C1 segment of cervical spinal cord (tissue), 14 donors: ENCODE measurements at places on chromosomes 12 and 14.

DNA sequence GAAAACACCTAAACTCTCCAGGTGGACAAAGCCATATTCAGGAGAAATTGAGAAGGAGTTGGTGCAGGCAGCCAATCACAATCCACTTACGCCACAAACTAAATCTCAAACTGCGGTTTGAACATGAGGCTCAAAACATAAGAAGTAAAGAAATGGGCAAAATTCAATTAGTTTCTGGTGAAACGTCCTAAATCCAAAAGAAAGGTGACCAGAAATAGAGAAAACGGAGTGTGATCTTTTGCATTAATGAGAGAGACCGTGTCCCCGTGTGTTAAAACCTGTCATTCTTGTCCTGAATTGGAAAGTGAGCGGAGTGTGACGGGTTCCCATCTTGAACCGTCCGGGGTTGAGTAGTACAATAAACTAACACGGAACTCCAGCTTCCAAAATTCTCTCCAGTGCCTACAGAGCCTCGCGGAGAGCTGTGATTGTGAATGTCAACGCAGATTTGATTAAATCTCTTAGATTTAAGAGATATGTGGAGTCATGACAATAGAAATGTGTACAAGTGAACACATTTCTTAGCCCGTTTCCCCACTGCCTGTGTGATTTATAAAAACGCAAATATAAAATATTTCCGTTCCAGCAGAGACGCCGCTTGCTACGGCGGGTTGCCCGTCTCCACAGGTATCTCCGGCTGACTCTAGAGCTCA, 595 bp upstream of the METAP2 start:
- DNase-seq: no peak

GRCh38 chr14:50831726-50832168, 785 bp upstream of the NIN start:
- no peak for DNase-seq

DNA sequence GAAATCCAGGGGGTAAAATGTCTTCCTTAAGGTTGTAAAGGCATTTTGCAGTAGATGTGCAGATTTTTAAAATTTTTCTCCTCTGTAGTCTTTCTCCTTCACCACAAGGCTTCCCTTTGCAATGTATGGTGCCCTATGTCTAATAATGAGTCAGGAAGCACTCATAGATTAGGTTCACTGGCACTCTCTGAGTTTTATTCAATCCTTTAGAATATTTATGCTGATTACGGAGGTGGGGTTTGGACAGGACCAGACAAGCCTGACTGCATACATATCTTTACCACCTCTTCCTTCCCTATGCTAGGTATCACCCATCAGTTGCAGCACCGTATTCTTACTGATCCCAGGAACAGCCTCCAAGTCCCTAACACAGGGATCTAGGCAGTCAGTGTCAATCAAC, 99.5 kb downstream of the NEDD1 start:
- no peak for DNase-seq

DNA sequence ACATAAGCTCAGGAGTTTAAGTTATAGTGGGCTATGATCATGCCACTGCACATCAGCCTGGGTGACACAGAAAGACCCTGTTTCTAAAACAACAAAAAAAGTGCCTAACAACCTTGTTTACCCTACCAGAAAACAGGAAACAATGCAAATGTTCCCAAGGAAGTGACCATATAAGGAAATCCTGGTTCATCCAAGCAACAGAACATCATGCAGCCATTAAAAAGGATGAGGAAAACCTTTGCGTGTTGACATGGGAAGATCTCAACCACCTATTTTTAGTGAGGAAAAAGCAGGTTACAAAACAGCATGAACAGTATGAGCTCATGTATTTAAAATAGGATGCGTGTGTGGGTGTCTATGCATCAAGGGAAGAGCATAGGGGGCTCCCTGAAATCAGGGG, 13.7 kb downstream of the HRK start:
- DNase-seq: no peak

DNA sequence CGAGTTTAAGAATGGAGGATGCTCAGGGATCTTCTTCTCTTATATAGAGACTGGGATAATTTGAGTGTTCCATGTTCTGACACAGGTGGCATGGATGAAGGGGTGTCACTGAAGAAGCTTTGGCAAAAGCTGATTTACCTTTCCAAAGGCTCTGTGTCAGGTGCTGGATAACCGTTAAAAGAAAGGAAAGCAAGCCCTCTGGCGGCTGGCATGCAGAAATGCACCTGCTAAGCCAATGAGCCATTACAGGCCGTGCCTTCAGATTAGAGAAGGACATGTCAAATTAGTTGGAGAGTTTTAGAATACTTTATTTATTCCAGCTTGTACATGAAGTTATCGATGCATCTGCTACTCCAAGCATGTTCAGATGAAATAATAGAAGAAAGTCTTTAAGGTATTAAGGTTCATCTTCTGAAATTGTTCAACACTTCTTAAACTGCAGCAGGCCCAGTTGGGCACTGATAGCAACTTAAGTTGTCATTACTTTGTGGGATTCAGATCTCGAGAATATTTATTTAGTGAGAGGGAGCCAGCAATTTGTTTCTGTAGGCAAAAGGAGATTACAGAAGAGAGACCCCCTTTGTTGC, 678.2 kb downstream of the NRXN3 start:
- no peak for DNase-seq

DNA sequence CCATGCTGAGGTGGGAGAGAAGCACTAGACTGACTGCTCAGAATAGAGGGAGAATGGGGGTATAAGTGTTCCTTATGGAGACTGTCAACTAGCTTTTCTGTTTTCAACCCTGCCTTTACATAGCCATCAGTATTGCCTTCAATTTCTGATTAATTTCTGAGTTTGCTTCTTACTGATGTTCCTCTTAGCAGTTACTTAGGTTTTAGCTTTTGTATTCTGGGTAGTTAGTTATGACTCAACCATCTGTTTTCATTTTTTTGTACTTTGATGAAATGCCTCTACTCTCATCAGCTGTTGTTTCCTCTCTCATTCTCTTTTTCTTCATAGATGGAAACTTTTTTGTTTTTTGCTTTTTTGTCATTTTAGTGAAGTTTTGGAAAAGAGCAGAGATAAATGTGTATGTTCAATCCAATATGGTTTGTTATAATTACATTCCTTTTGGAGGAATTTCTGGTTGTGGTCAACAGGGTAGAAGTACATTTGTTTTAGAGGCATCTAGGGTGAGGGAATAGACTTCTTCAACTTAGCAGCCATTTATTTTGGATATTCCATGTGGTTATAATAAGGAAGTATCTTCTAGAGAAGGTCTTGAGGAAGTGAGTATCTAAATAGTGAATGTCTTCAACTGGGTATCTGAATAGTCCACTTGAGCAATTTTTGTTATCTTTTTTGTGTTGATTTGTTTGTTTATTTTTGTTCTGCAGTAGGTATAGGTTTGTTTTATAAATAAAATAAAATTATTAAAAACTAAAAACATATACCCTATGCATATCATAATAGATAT, 29.6 kb downstream of the PMCH start:
- DNase-seq: no peak

DNA sequence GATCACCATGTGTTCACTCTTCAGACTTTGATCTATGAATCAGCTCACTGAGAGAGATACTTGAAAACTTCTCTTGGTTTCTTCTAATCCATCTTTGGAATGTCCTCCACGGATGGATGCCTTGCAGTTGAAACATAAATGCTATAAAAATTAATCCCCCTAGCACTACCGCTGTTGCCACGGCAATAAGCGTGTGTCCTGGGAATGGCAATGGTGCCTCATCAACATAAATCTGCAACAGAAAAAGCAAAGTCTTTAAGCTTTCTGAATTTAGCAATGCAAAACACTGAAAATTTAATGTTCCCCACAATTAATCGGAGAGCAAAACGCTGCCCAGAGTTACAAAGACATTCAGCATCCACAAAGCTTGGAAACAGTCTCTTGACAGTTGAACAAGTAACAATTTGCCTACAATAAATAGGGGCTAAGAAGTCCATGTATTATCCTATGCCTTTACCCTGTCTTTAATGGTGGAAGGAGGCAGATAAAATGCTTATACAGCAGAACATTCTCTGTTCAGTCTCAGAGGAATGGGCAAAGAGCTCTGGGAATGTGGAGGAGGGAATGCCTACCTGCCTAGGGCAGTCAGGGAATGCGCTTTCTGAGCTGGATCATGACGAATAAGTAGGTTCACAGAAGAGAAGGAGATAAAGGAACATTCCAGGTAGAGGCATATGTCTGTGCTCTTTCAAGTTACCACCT, 70.9 kb upstream of the PPP4R3A start:
- no peak for DNase-seq

DNA sequence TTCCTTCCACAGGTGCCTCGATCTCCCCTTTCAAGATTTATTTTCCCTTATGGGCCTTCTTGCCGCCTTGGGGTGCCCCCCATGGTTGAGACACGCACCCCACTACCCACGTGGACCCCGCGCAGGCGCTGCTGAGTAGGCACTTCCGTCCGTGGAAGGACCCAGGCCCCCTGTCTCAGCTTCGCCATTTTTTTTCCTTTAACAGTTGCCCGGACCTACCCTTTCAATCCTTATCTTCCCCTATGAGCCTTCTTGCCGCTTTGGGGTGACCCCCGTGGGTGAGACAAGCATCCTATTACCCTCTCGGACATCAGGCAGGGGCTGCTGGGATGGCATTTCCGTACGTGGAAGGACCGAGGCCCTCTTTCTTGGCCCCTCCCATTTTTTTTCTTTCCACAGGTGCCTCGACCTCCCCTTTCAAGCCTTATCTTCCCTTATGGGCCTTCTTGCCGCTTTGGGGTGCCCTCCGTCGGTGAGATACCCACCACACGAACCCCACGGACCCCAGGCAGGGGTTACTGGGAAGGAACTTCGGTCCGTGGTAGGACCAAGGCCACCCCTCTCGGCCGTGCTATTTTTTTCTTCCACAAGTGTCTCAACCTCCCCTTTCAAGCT, 268.2 kb downstream of the ALG10 start:
- DNase-seq: no peak

DNA sequence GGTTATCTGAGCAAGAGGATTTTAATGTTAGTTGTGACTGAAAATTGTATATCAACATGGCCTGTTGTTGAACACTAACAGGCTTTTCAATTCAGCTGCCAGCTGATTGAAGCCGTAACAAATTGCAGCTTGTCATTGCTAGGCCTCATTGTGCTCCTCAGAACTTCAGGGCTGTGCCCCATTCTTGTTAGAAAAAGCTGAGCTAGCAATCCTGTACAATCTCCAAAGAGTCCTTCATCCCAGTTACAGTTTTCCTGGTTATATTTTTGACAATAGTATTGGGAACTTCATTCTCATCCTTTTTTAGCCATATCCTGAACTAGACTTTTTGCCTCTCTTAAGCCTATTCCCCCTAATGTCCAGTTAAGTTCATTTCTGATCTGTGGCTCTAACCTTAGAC, 564.1 kb upstream of the ATXN7L3B start:
- DNase-seq: no peak

- no peak for DNase-seq
Measured at GRCh38 chr14:76287063-76287462, 88.9 kb upstream of the ESRRB start.

GRCh38 chr14:71165121-71166031, 258.1 kb downstream of the PCNX1 start:
- no peak for DNase-seq

GRCh38 chr14:38950676-38951075, 152.4 kb downstream of the SEC23A start:
- no peak for DNase-seq

DNA sequence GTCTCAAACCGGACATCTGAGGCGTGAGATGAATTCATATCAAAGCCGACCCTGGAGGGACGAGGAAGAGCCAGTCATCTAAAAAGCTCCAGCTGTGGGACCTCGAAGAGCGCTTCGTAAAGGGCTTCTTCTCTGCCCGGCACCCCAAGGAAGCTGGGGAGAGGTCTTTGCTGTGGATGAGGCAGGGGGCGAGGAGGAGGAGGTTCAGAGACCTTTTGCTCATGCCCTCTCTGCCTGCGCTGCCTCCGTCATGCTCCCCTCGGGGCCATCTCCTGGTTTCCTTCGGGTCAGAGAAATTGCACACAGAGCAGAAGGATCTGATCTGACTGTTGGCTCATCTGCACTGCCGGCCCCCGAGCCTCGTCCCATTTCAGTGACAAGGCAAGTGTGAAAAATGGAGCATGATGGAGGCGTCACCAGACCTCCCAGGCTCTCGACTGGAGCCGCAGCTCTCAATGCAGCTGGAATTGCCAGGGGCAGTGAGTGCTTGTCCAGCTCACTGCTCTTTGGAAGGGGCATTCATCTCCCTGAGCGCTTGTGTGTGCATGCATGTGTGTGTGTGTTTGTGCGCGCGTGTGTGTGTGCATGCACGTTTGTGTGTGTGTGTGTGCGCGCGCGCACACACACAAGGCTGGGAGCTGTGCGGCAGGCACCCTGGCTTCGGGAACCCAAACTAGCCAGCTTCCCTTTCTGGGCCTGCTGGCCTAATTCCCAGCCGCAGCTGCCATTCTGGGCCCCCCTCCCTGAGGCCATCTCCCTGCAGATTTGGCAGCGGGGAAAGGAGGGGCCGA, 9.2 kb downstream of the CABP1 start:
- DNase-seq: no peak

- DNase-seq: no peak
Measured at GRCh38 chr12:108196319-108196718, 67.2 kb downstream of the WSCD2 start.

DNA sequence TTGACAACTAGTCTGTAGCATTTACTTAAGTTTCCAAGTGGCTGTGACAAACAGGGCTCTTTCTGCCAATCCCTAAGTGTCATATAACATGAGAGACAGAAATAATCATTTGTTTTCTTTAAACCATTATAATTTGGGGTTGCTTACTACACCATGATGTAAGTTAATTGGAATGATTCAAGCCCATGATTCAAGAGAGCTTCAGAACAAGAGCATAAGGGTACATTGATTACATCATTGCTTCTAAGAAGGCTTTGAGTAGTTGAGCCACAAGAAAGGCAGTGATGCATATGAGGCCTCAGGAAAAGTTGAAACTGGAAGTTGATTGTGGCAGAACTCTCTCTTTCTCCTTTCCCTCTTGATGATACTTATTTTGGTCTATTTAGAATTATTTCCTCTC, 444.0 kb downstream of the CCER1 start:
- no peak for DNase-seq

DNA sequence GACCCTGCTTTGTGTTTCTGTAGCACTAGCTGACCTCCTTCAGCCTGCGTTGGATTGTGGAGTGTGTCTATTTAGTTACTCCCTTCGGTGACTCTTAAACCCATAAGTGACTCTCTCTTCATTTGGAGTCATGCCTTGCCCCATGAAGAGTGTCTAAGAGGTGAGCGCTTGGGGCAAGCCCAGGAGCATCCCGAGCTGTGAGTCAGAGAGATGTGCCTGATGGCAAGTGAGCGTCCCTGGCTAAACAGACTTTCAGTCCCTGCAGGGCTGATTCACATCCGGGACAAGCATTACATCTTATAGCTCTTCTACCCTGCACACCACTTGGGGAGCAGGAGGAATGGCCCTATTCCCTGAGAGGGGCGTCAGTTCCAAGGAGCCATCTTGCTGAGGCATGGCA, 24.3 kb upstream of the ATF1 start:
- no peak for DNase-seq

DNA sequence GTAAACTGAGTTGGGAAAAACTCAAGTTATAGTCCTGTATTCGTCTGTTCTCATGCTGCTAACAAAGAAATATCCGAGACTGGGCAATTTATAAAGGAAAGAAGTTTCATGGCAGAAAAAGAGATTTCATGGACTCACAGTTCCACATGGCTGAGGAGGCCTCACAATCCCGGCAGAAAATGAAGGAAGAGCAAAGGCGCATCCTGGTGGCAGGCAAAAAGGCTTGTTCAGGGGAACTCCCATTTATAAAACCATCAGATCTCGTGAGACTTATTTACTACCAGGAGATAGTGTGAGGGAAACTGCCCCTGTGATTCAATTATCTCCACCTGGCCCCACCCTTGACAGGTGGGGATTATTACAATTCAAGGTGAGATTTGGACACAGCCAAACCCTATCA, 292.6 kb upstream of the SYT1 start:
- DNase-seq: no peak

GRCh38 chr12:3992945-3993344, 119.7 kb upstream of the PARP11 start:
- no peak for DNase-seq
